ENCODE measurements at places on chromosomes 16 and 17.

- no peak for DNase-seq
Measured at GRCh38 chr17:8149419-8150193, 2.6 kb downstream of the PER1 start.

DNA sequence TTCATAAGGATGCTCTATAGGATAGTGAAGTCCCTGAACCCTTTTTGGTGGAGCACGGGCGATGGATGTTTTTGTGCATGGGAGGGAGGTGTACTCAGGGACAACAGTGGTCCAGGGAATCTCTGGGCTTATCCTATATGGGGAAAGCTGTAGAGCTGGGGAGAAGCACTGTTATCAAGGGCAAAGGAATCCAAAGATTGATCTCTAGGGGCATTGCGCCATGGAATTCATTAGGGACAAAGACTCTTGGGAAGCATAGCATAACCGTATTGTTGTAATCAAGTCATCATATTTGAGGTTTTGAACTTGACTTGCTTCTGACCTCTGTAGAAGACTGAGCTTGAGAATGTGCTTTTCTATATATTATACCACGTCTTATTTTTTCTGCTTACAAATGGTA lies 172.9 kb upstream of the ZFHX3 start:
- DNase-seq: no peak

DNA sequence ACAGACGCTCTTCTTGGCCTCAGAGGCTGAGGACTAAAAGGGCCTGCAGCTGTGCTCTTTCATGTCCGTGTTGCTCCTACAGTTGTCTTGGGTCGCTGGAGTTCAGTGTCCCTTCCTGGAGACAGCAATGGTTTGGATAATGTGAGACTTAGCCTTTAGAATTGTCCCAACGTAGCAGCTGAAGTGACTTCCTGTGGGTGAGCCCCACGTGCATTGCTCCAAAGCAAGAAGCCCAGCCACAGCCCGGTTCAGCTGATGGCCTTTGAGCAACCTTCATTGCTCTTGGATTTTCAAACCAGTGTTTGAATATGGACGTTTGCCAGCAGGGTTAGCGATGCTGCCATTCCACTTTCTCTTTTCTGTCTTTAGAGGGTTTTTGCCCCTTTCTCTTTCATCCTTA lies 19.7 kb downstream of the TMEM11 start:
- DNase-seq: no peak

- DNase-seq: no peak
Measured at GRCh38 chr16:55568207-55568606, 1.7 kb downstream of the CAPNS2 start.

DNA sequence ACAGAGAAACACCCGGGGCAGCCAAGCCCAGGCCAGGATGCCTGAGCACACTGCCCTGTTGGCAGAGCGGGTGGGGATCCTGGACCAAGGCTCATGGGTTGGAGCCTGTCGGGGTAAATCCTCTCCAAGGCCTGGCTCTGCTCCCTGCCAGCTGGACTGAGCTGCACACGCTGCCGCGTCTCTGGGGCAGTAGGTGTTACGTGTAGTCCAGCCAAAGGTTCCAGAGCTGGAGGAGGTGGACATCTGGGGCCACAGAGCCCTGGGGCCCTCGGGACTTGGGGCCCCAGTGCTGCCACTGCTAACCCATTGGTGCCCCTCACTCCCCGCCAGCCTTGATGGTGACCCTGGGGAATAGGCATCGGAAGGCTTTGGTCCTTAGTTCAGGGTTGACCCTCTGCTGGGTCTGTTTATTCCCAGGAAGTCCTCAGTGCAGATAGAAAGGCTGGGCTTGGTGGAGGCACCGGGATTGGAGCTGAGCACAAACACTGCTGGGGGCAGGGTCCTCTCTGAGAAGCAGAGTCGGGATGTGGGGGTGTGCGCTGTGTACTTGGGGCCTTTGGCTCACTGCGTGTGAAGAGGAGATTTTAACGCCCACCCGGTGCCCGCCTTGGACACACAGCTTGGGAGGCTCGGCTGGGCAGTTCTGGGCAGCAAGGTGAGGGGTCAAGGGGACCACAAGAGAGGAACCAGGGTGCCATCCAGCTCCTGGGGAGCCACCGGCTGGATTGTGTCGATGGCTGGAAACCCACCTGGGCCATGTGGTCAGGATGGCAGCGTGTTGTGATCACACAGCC lies 16.3 kb upstream of the CBX4 start:
- DNase-seq: no peak

DNA sequence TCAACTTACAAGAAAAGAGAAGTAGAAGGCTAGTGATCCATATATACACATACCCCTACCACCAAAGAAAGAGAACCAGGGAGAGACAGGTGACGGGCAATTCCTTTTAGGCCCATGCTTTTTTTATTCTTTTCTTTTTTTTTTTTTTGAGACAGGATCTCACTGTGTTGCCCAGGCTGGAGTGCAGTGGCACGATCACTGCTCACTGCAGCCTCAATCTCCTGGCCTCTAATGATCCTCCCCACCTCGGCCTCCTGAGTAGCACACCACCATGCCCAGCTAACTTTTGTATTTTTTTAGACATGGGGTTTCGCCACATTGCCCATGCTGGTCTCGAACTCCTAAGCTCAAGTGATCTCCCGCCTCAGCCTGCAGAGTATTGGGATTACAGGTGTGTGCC lies 4.8 kb downstream of the HSPB9 start:
- DNase-seq: no peak

GRCh38 chr16:8795091-8795490 lies 2.3 kb downstream of the TMEM186 start:
- DNase-seq: no peak

- DNase-seq: no peak
Measured at GRCh38 chr16:595094-595528, 5.2 kb downstream of the RAB40C start.

DNA sequence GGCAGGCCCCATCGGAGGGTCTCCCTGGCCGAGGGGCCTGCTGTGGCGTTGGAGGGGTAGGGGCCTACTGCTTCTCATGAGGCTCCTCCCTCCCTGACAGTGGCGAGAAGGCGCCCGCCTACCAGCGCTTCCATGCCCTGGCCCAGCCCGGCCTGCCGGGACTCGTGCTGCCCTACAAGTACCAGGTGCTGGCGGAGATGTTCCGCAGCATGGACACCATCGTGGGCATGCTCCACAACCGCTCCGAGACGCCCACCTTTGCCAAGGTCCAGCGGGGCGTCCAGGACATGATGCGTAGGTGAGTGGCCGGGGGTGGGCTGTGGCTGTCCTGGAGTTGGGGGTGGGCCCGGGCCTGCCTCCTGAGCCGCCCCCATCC lies 1.7 kb downstream of the CDT1 start:
- DNase-seq: no peak

GRCh38 chr17:76405967-76406647 lies 21.7 kb downstream of the SPHK1 start:
- no peak for DNase-seq

DNA sequence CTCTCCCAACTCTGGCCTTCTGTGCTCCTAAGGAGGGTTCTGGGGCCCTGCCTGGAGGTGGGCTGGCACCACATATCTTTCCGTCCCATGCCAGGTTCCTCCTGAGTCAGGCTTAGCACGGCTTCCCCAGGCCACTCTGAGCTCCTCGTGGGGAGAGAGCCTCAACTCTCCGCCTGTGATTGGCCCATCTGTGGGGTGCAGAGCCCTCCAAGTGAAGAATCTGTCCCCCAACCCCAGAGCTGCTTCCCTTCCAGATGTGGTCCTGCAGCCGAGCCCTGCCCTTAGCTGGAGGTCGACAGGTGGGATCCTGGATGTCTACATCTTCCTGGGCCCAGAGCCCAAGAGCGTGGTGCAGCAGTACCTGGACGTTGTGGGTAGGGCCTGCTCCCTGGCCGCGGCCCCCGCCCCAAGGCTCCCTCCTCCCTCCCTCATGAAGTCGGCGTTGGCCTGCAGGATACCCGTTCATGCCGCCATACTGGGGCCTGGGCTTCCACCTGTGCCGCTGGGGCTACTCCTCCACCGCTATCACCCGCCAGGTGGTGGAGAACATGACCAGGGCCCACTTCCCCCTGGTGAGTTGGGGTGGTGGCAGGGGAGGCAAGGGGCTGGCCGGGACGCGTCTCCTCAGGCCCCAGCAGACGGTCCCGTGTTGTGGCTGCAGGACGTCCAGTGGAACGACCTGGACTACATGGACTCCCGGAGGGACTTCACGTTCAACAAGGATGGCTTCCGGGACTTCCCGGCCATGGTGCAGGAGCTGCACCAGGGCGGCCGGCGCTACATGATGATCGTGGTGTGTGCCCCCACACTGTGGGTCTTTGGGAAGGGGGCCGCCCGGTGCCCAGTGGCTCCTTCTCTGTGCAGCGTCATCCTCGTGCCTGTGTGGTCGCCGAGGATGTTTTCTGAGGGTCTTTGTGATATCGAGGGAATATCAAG lies 6.9 kb downstream of the GAA start:
- DNase-seq: no peak

DNA sequence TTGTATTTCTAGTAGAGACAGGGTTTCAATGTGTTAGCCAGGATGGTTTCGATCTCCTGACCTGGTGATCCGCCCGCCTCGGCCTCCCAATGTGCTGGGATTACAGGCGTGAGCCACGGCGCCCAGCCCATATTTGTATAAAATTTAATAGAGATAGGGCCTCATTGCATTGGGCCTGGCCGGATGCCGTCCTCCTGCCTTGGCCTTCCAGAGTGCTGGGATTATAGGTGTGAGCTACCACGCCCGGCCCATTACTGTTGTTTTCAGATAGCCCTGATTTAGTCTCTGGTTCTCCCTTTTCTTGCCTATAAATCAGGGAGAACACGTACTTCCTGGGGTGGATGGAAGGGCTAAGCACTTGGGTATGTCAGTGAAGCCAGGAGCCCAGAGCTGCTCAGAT lies 3.5 kb downstream of the DEF8 start:
- DNase-seq: no peak

DNA sequence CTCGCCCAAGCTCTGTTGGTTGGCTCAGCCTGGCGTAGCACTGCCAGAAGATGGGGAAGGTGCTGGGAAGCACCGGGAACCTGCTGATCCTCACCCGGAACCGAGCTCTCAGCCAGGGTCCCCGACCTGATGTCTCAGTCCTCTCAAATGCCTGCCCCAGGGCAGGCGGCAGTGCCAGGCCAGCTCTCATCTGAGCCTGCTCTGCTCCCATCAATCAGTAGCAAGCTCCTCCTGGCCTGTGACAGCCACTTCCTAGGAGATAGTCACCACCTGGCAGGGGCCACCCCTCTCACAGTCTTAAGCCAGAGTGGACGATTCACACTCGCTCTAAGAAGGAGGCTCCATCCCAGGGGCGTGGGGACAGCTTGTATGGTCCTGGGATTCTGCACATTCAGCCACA lies 62.0 kb downstream of the ENGASE start:
- no peak for DNase-seq

DNA sequence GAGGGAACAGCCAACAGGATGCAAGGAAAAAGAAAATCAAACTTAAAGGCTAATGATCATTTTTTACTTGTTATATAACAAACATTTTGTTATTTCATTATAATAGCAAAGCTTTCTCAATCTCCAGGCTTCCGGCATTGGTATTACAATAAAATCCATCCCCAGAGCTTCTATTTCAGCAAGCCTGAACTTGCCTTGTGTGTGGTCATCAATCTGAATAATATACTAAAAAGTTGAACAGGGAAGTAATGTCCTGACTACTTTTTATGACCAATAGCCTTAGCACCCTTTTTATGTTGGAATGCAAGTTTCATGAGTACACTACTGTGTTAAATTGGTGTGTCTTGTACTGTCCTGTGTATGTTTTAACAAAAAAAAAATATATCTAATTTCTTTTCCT lies 27.1 kb upstream of the VWA3A start:
- no peak for DNase-seq
